ENCODE measurements at places on chromosomes 5 and 9.

DNA sequence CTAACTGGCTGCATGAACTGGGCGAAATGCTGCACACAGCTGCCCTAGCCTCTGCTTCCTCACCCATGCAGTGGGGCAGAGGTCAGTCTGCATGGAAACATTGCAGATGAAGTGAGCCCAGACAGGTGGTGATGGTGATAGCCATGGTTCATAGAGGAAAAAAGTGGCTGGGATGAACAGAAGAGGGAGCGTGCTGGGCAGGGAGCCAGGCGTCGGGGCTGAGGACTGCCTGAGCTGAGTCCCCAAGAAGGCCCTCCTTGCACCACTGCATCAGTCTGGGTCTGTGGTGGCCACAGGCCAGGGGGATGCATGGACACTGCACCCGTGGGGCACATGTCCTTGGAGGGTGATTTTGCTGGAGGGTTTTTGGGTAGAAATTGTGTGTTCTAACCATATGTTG lies 80.5 kb downstream of the AMBP start:
- H3K36me3 ChIP-seq = peaks cover 8% of the 10 kb centered on the region
- no peak overlapping the region for H3K27ac ChIP-seq
- DNase-seq = peak; percentile 20
- no peaks in the 10 kb centered on the region for H3K27me3 ChIP-seq
- no peak overlapping the region for H3K4me3 ChIP-seq
- peaks cover 18% of the 10 kb centered on the region for H3K4me1 ChIP-seq

- H3K4me3 ChIP-seq = no peak overlapping the region
- H3K4me1 ChIP-seq = no peaks in the 10 kb centered on the region
- H3K27ac ChIP-seq = no peak overlapping the region
- no peaks in the 10 kb centered on the region for H3K36me3 ChIP-seq
- no peaks in the 10 kb centered on the region for H3K27me3 ChIP-seq
- no peak for DNase-seq
Measured at GRCh38 chr5:131991593-131992324, 19.7 kb downstream of the ACSL6 start.

- no peaks in the 10 kb centered on the region for H3K27me3 ChIP-seq
- no peak overlapping the region for H3K27ac ChIP-seq
- peaks cover 35% of the 10 kb centered on the region for H3K4me1 ChIP-seq
- no peaks in the 10 kb centered on the region for H3K36me3 ChIP-seq
Measured at GRCh38 chr9:109319626-109320241, 1.1 kb downstream of the EPB41L4B start.

DNA sequence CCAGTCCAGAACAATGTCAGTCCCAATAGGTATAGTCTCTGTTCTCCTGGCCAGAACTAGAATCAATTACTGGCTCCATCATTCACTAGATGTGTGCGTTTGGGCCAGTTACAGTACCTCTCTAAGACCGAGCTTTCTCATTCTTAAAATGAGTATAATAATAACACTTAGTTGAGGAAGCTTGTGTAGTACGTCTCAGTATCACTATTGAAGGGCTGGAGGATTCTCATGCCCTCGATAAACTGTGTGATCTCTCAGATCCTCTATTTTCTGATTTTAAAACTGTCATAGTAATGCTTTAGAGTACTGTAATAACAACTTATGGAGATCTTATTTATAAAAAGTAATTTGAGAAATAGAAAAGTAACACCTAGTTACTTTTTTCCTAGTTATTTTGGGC lies 50.7 kb downstream of the CDKN2A start:
- no peaks in the 10 kb centered on the region for H3K36me3 ChIP-seq
- no peaks in the 10 kb centered on the region for H3K27me3 ChIP-seq
- H3K4me1 ChIP-seq = no peaks in the 10 kb centered on the region
- H3K27ac ChIP-seq = no peak overlapping the region
- no peak for DNase-seq
- H3K4me3 ChIP-seq = no peak overlapping the region

GRCh38 chr9:94110821-94111252 lies 26.6 kb downstream of the PTPDC1 start:
- no peak for DNase-seq
- H3K4me1 ChIP-seq = no peaks in the 10 kb centered on the region
- no peaks in the 10 kb centered on the region for H3K36me3 ChIP-seq

- no peaks in the 10 kb centered on the region for H3K36me3 ChIP-seq
- no peaks in the 10 kb centered on the region for H3K27me3 ChIP-seq
- H3K4me3 ChIP-seq = no peak overlapping the region
- no peaks in the 10 kb centered on the region for H3K4me1 ChIP-seq
- DNase-seq = no peak
- H3K27ac ChIP-seq = no peak overlapping the region
Measured at GRCh38 chr5:94632024-94632423, 13.6 kb downstream of the SLF1 start.

DNA sequence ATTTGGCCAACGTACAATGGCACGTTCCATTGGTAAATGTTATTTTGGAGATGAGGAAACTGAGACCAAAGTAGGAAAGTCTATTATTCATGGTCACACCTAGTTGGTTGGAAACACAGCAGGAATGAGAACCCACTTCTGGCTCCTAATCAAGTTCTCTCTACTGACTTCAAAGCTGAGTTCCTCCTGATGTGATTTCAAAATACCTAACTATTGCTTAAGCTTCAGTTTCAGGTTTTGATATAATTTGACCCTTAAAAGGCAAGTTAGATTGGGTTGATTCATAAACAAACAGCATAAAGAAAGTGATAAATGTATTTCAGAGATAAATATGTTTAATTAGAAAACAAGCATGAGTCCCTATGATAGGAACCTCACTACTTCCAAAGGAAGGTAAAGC lies 312.5 kb downstream of the PARP8 start:
- H3K27me3 ChIP-seq = no peaks in the 10 kb centered on the region
- no peaks in the 10 kb centered on the region for H3K36me3 ChIP-seq
- no peak overlapping the region for H3K27ac ChIP-seq
- H3K4me1 ChIP-seq = no peaks in the 10 kb centered on the region
- DNase-seq = no peak
- no peak overlapping the region for H3K4me3 ChIP-seq

DNA sequence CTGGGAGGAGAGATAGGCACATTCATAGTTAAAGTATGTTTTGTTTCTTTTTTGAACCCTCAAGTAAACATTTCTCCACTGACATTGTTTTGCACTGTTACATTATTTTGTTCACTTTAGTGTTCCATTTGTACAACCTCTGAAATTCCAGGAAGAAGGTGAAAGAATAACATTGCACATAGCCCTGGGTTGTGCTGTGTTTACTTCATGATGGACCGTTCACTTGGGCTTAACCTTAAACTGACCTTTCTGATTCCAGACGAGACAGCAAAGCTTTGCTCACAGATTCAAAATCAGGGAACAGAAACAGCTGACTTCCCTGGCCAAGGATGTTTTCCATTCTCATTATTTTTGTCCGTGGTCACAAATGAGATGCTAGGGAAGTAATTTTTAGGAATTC lies 42.8 kb upstream of the GDNF start:
- DNase-seq = no peak
- no peaks in the 10 kb centered on the region for H3K36me3 ChIP-seq
- no peaks in the 10 kb centered on the region for H3K27me3 ChIP-seq
- H3K4me3 ChIP-seq = no peak overlapping the region
- H3K4me1 ChIP-seq = no peaks in the 10 kb centered on the region

DNA sequence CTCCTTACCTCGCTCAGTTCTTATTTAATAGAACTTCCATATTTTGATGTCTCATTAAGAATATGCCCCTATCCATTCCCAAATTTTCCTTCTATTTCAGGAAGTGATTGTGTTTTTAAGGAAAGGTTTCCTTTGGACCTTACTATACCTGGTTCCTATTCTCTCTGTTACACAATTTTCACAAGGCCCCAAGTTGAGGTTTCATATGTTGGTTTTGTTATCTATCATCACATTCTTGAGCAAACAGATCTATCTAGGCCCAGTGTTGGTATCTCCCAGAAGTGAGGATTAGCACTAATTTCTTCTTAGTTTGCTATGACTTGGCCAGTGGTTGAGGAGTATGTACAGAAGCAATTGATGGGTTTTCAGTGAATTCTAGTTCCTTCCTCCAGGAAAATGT lies 41.5 kb downstream of the ALG2 start:
- no peaks in the 10 kb centered on the region for H3K36me3 ChIP-seq
- H3K4me1 ChIP-seq = peaks cover 8% of the 10 kb centered on the region

DNA sequence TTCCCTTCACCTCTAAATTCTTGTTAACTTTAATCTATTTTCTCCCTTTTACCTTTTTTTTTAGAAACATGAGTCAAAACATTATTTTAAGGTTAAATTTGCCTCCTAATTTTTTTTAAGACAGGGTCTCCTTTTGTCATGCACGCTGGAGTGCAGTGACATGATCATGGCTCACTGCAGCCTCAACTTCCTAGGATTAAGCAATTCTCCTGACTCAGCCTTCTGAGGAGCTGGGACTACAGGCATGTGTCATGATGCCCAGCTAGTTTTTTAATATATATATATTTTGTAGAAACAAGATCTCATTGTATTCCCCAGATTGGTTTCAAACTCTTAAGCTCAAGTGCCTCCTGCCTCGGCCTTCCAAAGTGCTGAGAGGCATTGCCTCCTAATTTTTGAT lies 424.7 kb upstream of the FAM174A start:
- no peak overlapping the region for H3K4me3 ChIP-seq
- H3K27ac ChIP-seq = no peak overlapping the region
- no peaks in the 10 kb centered on the region for H3K36me3 ChIP-seq
- no peaks in the 10 kb centered on the region for H3K4me1 ChIP-seq

GRCh38 chr5:107985144-107985543 lies 314.4 kb upstream of the EFNA5 start:
- no peaks in the 10 kb centered on the region for H3K27me3 ChIP-seq
- no peaks in the 10 kb centered on the region for H3K4me1 ChIP-seq
- no peak overlapping the region for H3K27ac ChIP-seq
- H3K36me3 ChIP-seq = no peaks in the 10 kb centered on the region
- no peak overlapping the region for H3K4me3 ChIP-seq

DNA sequence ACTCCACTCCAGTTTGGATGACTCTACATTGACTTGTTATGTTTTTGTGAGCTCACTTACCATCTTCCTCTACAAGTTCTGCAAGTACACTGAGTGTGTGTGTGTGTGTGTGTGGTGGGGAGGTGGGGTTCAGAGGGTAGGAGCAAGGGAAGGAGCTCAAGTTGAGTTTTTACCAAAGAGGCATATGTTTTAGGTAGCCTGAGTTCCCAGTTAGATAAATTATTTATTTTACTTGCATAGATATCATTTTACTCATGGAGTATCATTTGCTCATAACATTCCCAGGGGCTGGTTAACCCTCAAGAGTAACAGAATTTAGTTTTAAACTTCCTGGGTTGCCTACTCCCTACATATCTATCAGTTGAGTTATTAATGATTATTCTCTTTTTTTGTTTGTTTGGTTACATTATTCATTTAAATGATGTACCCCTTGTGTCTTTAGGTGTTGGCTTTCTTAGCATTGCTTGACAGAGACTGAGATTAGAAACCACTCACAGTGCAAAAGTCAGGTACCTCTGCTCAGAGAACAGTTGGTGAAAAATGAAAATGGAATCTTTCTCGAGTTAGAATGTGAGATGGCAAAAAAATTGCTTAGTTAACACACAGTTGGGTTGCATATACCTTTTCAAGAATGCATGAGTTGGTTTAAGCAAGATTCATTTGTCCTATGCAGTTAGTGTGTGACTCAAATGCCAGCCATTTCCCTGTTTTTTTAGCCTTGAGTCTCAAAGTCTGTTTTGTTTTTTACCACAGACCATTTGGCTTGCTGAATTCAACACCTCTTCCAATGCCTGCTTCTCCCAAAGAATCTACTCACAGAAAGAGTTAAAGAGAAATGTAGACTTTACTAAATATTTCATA lies 29.2 kb downstream of the TNFSF8 start:
- no peak overlapping the region for H3K27ac ChIP-seq
- H3K27me3 ChIP-seq = no peaks in the 10 kb centered on the region
- no peaks in the 10 kb centered on the region for H3K4me1 ChIP-seq
- no peak for DNase-seq
- H3K36me3 ChIP-seq = no peaks in the 10 kb centered on the region

GRCh38 chr5:66469684-66470083 lies 126.5 kb upstream of the MAST4 start:
- DNase-seq = no peak
- no peaks in the 10 kb centered on the region for H3K36me3 ChIP-seq
- H3K27me3 ChIP-seq = no peaks in the 10 kb centered on the region
- H3K4me3 ChIP-seq = no peak overlapping the region
- H3K27ac ChIP-seq = no peak overlapping the region

GRCh38 chr5:122287101-122287500 lies 24.9 kb upstream of the SNCAIP start:
- H3K27me3 ChIP-seq = no peaks in the 10 kb centered on the region
- no peaks in the 10 kb centered on the region for H3K4me1 ChIP-seq
- no peak overlapping the region for H3K27ac ChIP-seq
- no peaks in the 10 kb centered on the region for H3K36me3 ChIP-seq

DNA sequence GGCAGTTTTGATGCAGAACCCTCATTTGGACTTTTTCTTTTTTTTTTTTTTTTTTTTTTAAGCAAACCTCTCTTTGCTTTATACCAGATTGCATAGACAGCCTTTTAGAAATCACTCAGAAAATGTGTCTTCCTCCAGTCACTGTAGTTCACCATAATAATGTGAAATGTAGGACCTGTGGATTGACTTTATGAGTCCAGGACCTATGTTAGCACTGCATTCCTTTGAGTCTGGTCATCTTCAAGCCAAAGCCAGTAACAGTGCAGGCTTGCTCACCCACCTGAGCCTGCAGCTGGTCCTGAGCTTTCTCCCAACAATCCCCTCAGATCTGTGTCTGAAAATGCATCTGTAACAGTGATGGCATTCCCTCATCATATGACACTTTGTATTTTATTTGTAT lies 110.7 kb upstream of the NFIL3 start:
- H3K4me1 ChIP-seq = no peaks in the 10 kb centered on the region
- no peak overlapping the region for H3K27ac ChIP-seq
- H3K4me3 ChIP-seq = no peak overlapping the region
- no peaks in the 10 kb centered on the region for H3K27me3 ChIP-seq
- no peak for DNase-seq
- H3K36me3 ChIP-seq = no peaks in the 10 kb centered on the region

DNA sequence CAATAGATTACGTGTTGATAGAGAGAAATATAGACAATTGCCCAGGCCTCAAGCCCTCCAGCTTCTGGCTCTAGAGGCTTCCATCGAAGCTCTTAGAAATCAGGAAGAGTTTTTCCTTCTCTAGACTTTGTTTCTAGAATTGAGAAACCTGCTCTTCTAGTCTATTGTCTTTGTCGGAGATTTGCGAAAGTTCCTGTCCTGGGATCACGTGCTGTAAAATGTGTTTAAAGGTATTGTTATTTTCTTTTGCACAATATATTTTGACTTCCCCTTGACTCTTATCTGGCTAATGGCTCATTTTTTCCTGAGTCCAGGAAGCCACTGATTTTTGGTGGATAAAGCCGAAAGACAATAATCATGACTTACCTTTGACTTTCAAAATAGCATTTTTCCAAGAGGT lies 32.1 kb downstream of the IRX2 start:
- DNase-seq = no peak
- no peaks in the 10 kb centered on the region for H3K27me3 ChIP-seq
- H3K27ac ChIP-seq = no peak overlapping the region
- H3K36me3 ChIP-seq = no peaks in the 10 kb centered on the region
- H3K4me3 ChIP-seq = no peak overlapping the region

DNA sequence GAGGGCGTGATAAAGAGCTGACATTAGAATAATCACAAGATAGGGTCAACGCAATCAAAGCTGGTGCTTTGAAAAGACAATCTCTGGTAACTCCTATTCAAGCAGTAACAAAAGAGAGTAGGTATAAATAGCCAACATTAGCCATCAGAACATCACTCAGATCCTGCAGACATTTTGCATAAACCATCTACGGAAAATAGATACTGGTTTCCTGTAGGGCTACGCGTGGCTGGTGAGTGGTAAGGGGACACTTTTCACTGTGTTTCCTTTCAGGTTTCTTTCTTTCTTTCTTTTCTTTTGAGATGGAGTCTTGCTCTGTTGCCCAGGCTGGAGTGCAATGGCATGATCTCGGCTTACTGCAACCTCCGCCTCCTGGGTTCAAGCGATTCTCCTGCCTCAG lies 22.3 kb downstream of the TTF1 start:
- no peak for DNase-seq
- no peak overlapping the region for H3K27ac ChIP-seq
- no peak overlapping the region for H3K4me3 ChIP-seq
- no peaks in the 10 kb centered on the region for H3K27me3 ChIP-seq
